Stimulated activated CD4-positive, alpha-beta T cell treated with anti-CD3 and anti-CD28 coated beads, Interleukin-1b, Interleukin-23, amount 100 ng/mL, for 1 hour (primary cell): ENCODE measurements at places on chromosomes 7 and 10.

GRCh38 chr10:72762042-72762441 lies 70.1 kb downstream of the MCU start:
- DNase-seq, result no peak

DNA sequence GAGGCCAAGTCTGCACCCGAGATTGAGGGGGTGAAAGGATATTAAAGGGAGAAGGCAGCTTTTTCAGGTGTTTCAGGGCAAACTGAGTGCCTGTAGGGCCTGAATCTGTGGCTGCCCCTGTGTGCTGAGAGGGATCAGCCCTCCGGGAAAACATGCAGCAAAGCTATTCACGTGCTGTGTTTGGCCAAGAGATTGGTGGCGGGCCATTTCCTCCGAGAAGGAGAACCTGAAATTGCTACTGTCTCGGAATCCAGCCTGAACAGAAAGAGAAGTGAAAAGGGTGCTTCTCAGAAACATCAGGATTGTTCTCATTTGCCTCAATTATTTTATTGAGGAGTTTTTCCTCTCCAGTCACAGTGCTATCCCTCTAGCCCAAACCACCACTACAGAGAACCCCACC lies 16.0 kb downstream of the GIMAP5 start:
- no peak for DNase-seq

DNA sequence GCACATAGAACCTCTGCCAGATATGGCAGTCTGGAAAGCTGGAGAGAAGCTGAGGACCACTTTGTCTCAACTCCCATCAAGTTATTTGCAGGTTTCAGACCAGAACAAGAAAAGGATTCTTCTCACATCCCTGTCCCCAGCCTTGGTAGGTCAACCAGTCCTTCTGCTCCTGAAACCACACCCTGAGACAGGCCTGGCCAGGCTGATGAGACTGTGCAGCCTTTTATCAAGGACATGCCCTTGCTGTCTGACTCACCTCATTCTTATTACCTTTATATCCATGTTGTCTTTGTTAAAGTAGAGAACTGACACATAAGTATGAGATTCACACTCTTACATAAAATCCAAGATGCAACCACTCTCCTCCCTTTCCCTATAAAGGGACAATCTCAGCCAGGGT lies 354.9 kb downstream of the PLXNA4 start:
- DNase-seq, result no peak

DNA sequence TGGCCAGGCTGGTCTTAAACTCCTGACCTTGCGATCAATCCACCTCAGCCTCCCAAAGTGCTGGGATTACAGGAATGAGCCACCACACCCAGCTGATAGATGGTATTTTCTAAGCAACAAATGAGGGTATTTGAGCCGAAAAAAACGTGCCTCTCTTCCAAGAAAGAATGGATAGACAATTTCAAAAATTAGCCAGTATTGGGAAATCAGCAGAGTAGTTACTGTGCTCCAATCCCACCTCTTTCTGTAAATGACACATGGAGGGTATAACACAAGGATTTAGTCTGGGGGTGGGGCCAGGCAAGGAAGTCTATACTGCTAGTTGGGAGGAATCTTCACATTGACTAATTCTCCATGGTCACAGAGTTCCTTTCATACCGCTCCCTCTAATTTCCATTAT lies 9.2 kb upstream of the BPGM start:
- DNase-seq, result no peak

GRCh38 chr10:79400146-79401004 lies 45.0 kb downstream of the ZCCHC24 start:
- DNase-seq, result no peak
